ENCODE measurements at places on chromosomes 16 and 17.

DNA sequence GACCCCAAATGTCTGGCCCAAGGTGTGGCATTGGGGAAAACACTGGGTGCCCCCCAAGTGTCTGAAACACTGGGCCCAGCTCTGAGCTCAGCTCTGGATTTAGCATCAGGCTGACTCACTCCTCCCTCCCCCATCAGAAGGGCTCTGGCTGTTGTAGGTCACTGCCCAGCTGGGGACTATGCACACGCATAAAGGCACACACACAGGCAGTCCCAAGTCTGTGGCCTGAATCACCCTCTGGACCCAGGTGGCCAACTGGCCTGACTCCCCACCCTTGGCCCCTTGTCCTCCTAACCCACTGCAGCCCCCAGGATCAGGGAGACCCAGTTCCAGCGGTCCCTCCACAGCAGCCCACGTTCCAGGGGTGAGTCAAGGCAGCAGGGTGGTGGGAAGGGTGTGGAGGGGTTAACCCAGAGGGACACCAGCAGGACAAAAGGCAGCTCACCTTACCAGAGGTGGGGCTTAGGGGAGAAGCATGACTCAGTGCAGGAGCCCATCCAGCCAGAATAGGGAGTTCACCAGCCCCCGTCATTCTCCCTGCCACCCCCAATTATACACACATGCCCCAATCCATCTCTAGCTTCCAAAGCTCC is 47.0 kb downstream of the MYO18A start:
- no peak for DNase-seq

- DNase-seq = no peak
Measured at GRCh38 chr17:29571883-29572681, 3.6 kb downstream of the TP53I13 start.

GRCh38 chr16:85458968-85459367 is 154.2 kb upstream of the GSE1 start:
- no peak for DNase-seq

GRCh38 chr17:65389426-65389825 is 172.0 kb downstream of the AXIN2 start:
- DNase-seq = no peak

- DNase-seq = no peak
Measured at GRCh38 chr16:28869201-28869600, 5.6 kb downstream of the SH2B1 start.

GRCh38 chr17:10651927-10652326 is 5.2 kb downstream of the MYH3 start:
- no peak for DNase-seq

DNA sequence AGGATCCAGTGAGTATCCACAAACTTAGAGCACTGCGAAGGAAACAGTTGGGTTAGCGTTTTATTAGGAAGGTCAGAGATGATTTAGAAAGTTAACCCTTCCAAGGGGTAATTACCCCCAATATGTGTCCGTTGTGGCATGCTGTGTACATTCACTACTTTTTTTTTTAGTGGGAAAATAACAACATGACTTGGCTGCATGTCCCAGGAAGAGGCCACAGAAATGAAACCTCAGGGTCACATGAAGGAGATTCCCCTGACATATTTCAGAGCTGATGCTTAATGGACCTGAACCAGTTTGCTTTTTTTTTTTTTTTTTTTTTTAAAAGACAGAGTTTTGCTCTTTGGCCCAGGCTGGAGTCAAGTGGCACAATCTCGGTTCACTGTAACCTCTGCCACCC is 167.5 kb downstream of the PRKCA start:
- DNase-seq = no peak

DNA sequence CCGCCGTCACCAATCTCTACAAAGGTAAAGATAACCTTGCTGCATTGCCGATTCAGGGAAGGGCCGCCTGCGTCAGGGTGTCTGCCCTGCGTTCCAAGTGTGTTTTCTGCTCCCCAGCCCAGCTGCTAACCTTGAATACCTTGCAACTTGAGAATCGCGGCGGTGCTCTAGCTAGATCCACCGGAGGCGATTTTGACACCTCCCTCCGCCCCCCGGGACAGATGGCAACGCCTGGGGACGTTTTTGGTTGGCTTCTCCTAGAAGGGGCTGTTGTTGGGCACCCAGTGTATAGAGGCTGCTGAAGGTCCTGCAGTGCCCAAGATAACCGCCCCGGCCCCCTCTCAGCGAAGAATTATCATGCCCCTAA is 1.5 kb downstream of the HAPSTR1 start:
- DNase-seq = no peak

DNA sequence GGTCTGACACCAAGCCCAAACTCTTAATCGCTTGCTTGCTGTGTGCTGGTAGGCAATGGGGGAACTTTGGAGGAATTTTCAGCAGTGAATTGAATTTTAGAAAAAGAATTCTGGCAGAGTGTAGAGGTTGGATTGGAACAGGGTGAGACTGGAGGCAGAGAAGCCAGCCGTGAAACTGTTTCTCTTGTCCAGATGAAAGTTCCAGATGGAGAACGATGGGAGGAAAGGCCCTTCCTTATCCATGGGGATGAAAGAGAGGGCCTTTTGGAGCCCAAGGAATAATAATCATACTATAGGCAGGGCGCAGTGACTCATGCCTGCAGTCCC is 26.0 kb downstream of the NEUROD2 start:
- DNase-seq = no peak

- DNase-seq = no peak
Measured at GRCh38 chr16:30335598-30336474, 19.3 kb downstream of the CD2BP2 start.

DNA sequence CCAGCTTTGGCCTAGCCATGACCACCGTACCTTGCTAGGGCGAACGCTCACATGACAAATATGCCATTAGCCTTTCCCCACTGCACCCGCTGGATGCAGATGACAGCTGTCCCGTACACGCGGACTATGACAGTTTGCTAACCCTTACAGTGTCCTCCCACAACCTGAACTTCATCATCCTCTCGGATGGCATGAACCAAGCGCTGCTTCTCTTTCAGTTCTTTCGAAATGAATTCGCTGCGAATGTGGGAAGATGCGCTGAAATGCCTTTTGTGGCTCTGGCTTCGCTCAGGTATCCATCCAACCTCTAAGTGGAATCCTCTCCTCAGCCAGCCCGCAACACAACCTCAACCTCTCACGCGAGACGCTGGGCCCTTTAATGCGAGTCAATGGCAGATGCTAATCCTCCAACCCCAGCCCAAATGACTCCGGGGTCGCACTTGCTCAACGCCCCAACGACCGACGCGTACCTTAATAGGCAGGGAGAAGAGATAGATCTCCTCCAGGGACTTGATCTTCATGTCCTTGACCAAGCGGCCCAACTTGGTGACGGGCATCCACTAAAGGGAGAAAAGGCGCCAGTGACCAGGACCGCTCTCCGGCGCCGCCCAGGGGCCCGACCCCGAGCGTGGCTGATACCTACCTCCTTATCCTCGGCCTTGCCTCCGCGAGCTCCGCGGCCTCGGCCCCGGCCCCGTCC is 670 bp downstream of the RPS2 start:
- no peak for DNase-seq

GRCh38 chr17:12839042-12839441 is 49.7 kb downstream of the ARHGAP44 start:
- DNase-seq = no peak

DNA sequence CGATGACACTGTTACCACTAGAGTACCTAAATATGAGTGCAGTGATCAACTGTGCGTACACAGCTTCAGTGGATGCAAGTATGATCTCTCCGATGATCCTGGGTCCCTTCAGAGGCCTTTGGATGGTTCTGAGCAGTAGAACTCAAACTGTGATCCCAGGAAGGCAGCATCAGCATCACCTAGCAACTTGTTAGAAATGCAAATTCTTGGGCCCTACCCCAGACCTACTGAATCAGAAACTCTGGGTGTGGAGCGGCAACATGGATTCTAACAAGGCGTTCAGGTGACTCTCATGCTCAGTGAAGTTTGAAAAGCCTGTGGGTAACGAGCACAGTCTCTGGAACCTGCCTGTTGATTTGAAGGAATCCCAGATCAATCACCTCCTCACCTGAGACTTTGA is 25.4 kb downstream of the TOX3 start:
- no peak for DNase-seq

All from activated T-helper 1 cell treated with anti-CD3 and anti-CD28 coated beads, Interleukin-2, amount 50 U/mL, for 16 hours (primary cell).